ENCODE measurements at places on chromosomes 6 and 20.

DNA sequence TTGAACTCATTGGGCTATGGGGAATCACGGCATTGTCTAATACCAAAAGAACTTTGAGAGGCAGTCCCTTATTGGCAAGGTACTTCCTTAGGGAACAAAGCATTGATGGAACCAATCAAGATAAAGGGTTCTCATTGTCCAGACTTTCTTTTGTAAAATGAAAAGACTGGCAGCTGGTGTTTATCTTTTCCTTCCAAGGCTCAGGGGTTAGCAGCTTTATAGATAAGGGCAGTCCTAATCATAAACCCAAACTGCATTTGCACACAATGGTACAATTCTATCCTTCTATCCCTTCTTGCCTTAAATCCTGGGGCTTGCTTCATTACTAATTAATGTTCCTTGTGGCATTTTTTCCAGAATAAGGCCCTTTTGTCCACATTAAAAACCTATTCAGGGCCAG is 28.6 kb downstream of the CDK19 start:
- DNase-seq, result no peak

- DNase-seq, result no peak
Measured at GRCh38 chr20:3316136-3316535, 77.1 kb upstream of the SLC4A11 start.

- no peak for DNase-seq
Measured at GRCh38 chr6:132142308-132142707, 191.1 kb upstream of the CCN2 start.

GRCh38 chr20:35828434-35828833 is 56.6 kb downstream of the PHF20 start:
- no peak for DNase-seq

DNA sequence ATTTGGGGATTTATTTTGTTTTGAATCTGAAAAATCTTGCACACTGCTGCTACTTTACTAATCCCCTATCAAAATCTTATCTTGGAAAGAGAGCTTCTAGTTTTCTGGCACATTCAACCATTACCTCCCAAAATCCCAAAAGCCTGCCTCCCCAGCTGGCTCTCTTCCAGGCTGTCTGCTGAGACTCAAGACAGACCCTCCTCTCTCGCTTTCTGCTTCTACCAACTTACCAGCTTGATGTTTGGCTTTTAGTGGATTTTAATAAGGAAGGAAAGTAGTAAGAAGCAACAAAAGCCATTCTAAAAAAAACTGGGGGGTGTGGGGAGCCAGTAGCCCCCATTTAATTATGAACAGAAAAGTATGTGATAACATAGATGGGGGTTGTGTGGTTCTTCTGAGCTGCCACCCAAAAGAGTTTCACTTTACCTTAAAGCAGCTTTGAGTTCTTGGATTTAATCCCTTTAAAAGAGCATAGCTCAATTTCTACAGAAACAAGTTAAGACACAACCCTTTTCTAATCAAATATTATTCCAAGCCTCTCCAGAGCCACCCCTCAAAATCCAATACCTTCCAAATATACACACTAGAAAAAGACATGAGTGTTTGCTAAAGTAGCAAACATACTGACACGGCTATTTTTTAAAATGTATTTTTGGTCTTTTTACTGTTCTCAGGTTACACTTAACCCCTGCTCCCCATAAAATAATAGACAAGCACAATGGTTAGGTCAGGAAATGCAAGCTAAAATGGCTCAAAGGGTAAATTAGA is 71.7 kb downstream of the ATP9A start:
- no peak for DNase-seq

Measured in NCI-H510A (cell line).